ENCODE measurements at places on chromosomes 5 and 9.

GRCh38 chr9:6852243-6852963, 94.6 kb downstream of the KDM4C start:
- DNase-seq, result no peak

- DNase-seq, result no peak
Measured at GRCh38 chr5:180380441-180380840, 27.3 kb upstream of the GFPT2 start.

DNA sequence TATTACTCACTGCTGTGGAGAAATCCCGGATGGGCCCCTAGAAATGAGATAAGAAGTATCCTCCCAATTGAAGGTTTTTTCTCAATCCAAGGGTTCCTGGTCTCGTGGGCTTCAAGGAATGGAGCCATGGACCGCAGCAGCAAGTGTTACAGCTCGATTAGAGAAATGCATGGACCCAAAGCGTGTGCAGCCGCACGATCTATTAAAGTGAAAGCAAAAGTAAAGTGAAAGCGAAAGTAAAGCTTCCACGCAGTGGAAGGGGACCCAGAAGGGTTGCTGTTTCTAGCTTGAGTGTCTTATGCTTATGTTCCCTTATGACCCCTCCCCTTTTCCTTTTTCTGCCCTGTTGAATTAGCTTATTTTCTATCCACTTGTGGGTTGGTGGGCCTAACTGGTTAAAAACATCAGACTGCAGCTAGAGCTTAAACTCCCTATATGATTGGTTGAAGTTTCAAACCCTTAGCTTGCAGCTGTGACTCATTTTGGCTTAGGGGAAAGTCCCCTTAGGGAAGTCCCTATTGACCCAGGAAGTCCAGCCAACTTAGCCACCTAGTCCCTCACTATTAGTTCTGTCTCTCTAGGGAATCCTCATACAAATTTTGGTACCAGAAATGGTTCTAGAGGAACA, 1111.8 kb downstream of the TAF11L14 start:
- DNase-seq, result peak; percentile 17

DNA sequence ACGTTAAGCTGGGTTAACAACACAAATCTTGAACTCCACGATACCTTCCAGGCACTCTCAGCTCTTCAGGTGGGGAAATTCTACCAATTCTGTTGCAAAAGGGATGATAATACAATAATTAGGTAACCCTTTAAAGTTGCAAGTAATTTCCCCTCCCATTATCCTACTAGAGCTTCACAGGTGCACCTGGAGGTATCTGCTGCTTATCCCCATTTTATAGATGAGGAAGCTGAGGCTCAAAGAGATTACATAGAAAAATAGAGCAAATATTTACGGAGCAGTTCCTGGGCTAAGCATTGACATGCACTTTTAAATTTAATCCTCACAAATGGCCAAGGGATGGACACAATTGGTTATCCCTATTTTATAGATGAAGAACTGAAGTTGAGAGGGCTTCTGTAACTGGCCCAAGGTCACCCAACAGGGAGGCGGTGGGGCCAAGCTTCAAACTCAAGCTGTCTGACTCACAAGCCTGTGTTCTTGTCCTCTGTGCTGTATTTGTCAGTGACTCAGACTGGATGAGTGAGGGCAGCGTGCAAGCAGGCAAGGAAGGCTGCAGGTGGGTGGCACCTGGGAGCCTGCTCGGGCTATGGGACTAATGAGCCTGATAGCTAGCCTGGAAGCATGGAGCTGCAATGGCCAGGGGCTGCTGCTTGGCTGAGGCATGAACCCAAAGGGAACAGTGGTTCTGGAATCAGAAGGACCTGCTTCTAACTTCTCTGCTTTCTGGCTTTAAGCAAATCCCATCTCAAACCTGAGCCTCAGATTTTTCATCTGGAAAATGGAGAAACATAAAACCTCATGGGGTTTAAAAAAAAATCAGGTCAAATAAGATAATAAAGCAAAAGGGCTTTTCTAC, 105.5 kb downstream of the PDE6A start:
- no peak for DNase-seq

DNA sequence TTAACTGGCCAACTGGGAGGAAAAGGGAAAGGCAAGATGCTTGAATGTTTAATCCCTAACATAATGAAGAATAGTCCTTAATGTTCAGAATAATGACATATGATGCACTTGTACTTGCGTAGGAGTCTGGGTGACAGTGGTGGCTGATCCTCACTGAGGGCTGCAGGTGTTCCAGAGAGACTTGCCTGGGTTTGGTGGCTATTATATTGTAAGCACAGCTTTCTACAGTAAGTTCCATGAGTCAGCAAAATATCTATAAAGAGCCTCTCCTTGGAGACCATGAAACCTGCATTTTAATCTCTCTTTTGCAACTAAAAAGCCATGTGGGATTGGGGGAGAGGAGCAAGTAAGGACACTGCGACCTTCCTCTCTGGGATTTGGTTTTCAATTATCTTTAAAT, 1.9 kb upstream of the NPR2 start:
- DNase-seq, result no peak

DNA sequence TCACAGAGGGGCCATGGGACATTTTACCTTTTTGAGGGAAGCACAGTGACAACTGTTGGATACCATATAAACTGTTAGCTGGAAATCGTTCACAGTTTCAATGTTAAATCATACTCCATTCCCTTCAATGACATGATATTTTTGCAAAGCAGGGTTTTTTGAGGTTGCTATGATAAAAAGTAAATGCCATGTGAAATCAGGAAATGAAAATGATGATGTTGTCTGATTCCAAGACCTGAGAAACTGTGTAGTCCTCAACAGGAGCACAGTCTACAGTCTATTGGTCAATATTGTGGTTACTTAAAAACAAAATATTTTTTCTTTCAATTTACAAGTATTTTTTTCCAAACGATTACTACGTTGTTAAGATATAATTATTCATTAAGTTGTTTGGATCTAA, 24.0 kb upstream of the ADAM19 start:
- no peak for DNase-seq

GRCh38 chr5:118692811-118693342, 295.5 kb downstream of the DTWD2 start:
- DNase-seq, result no peak

GRCh38 chr5:91707521-91707841, 324.4 kb upstream of the ARRDC3 start:
- no peak for DNase-seq

GRCh38 chr9:113931777-113932176, 55.7 kb downstream of the ZNF618 start:
- no peak for DNase-seq

- no peak for DNase-seq
Measured at GRCh38 chr9:95422650-95423049, 94.1 kb downstream of the PTCH1 start.

GRCh38 chr9:89779405-89780203, 174.8 kb downstream of the GADD45G start:
- DNase-seq, result no peak

- DNase-seq, result no peak
Measured at GRCh38 chr5:100827481-100827889, 75.6 kb downstream of the ST8SIA4 start.

DNA sequence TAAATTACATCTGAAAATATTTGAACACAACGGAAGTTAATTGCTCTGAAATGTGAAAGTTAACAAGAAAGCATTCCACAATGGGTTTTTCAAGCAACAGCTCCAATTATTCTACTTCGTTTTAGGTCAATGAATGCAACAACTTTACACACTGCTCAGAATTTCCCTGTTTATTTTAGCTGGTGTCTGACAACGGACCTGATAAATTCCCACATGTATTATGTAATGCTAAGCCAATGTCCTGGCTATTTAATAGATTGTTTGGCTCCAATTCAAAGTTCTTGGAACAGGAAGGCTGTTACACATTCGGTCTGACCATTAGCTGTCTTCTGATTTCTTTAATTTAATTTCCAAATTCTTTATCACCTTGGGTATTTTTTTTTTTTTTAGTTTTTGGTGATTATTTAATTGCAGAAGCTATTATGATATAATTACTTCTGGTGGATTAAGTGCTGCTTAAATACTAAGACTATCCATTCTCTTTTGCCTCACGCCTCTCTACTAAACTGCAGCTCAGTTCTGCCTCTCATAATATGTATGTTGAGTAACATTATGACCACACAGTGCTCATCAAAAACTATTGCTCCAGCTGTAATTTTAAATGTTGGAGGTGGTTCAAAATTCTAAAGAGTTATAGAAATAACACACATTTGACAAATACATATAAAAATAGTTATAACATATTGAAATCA, 57.9 kb downstream of the MEF2C start:
- no peak for DNase-seq

DNA sequence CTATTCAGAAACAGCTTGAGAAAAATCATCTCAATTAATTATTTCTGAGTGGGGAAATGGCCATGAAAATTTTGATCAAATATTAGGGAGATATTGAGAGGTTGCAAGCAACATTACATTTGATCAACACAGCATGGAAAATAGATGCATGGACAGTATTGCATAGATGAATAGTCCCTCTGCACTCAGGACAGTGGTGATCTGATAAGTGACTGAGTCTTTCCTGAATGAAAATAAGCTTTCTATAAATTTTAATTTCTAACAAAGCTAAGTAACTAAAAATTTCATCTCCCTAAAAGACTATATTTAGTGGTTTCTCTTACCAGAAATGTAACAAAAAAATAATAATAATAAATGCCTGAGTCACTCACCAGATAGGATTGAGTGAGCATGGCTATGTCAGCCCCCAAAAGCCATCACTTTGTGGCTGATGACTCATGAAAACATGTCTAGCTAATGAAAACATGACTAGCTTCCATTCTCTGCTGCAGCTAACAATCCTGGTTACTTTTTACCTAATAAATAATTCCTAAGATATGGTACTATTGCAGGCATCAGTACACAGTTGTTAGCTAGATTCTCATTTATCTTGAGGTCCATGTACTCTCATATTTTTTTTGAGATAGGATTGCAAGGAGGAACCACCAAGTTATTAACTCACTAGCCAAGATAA, 1294.8 kb upstream of the ACO1 start:
- no peak for DNase-seq

- DNase-seq, result no peak
Measured at GRCh38 chr5:174610968-174611367, 113.4 kb upstream of the MSX2 start.

- no peak for DNase-seq
Measured at GRCh38 chr5:72878854-72879253, 62.4 kb downstream of the TNPO1 start.

- DNase-seq, result no peak
Measured at GRCh38 chr5:56350597-56351170, 117.6 kb upstream of the ANKRD55 start.

DNA sequence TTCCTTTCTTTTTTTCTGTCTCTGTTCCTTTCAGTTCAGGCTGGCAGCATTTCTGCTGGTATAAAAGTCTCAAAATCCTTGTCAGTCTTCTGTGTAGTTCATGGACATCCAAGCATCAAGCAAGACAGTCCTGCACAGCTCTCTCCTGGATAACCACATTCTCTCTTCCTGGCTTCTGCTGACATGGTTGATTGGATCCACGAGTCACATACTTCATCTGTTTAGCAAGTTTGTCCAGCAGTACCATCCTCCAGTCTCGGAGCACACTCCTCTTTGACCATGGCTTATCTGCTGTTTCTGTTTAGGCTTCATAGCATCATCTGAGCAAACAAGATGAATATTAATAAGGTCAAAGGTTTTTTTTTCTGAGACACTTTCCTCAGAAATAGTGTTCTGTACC, 220.8 kb downstream of the KDM4C start:
- DNase-seq, result no peak

- DNase-seq, result no peak
Measured at GRCh38 chr9:14343261-14344031, 29.5 kb upstream of the NFIB start.

GRCh38 chr5:139820130-139820529, 24.5 kb downstream of the PSD2 start:
- DNase-seq, result no peak

- no peak for DNase-seq
Measured at GRCh38 chr9:133998915-133999595, 6.9 kb upstream of the VAV2 start.

- no peak for DNase-seq
Measured at GRCh38 chr9:90878562-90878961, 76.9 kb downstream of the SYK start.

- DNase-seq, result no peak
Measured at GRCh38 chr9:107147134-107147533, 135.9 kb upstream of the RAD23B start.

DNA sequence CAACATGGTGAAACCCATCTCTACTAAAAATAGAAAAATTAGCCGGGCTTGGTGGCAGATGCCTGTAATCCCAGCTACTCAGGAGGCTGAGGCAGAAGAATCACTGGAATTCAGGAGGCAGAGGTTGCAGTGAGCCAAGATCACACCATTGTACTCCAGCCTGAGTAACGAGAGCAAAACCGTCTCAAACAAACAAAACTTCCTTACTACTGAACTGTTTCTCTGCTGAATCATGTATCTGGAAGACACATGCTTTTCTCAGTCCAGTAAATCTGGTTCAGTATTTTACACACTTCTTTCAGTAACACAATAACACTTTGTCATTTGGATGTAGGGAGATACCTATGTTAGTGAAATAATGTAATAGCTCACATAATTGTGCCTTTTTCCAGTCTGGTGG, 7.9 kb downstream of the TRMT10B start:
- no peak for DNase-seq

GRCh38 chr5:66655395-66656324, 59.5 kb downstream of the MAST4 start:
- no peak for DNase-seq

All from T-cell (primary cell).